ENCODE measurements at places on chromosomes 7 and 10.

DNA sequence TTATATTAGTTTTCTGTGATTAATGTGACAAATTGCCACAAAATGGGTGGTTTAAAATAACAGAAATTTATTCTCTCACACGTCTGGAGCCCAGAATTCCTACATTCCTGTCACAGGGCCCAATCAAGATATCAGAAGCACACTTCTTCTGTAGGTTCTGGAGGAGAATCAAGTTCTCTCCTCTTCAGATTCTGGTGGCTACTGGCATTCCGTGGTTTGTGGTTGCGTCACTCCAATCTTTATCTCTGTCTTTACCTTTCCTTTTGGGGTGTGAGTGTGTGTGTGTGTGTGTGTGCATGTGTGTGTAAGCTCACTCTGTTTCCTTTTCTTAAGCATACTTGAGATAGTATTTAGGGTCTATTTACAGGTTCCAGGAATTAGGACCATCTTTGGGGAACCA, 115.5 kb upstream of the DKK1 start:
- peak; percentile 4 for DNase-seq

DNA sequence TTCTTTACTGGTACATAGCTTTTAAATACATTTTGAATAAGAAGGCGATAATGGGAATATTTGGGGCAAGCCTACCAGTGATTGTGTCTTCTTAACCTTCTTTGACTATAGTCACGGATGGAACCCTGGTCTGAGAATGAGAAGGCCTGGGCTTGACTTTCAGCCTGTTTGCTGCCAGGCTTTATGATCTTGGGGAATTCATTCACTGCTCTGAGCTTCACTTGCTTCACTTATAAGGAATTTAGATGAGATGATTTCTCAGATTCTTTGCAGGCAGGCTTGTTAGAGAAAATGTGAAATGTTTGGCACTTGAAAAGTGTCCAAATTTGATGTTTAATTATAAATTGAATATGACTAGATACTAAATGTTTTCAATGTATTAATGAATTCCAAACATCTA, 42.5 kb downstream of the NUP205 start:
- peak; percentile 59 for DNase-seq

DNA sequence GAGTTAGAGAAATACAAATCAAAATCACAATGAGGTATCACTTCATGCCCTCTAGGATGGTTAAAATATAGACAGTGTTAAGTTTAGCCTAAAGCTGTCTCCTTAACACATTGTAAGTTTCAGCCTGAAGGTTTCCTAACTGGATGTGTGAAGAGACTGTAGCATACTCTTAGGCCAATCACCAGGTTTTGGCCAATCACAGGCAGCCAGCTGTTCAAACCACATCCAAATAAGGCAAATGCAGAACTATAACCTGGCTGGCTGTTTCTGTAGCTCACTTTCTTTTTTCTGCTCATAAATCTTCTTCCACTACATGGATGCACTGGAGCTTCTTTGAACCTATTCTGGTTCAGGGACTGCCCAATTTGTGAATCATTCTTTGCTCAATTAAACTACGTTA, 19.7 kb downstream of the ESYT2 start:
- peak; percentile 43 for DNase-seq

GRCh38 chr7:92874567-92874966, 38.2 kb upstream of the CDK6 start:
- DNase-seq = peak; percentile 43

DNA sequence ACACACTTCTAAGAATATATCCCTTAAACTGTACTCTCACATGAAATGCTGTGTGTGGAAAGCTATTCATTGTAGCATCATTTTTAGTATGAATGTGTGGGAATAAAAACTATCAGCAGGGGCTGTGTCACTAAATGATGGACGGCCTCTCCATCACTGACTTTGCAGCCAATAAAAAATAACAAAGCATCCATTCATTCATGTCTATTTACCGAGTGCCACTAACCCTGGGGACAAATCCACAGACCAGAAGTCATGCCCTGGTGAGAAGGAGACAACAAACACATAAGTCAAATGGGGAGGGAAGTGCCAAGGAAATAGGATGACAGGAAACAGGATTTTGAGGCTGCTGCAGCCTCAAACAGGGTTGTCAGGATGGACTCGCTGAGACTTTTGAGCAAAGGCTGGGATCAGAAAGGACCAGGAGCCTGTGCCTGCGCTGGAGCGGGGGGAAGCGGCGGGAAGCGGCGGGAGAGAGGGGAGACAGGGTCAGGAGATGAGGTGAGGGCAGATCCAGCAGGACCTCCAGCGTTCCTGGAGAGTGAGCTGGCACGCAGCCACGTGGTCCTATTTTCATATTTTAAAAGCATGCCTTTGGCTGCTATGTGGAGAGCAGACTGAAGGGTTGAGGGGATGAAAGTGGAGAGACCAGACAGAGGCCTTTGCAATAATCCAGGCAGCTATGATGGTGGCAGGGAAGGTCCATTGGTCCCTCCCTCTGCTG, 2.2 kb upstream of the NOM1 start:
- no peak for DNase-seq

GRCh38 chr10:10364902-10365301, 652.8 kb upstream of the CELF2 start:
- DNase-seq = no peak

GRCh38 chr10:44724415-44725174, 186.5 kb upstream of the TMEM72 start:
- peak; percentile 90 for DNase-seq

DNA sequence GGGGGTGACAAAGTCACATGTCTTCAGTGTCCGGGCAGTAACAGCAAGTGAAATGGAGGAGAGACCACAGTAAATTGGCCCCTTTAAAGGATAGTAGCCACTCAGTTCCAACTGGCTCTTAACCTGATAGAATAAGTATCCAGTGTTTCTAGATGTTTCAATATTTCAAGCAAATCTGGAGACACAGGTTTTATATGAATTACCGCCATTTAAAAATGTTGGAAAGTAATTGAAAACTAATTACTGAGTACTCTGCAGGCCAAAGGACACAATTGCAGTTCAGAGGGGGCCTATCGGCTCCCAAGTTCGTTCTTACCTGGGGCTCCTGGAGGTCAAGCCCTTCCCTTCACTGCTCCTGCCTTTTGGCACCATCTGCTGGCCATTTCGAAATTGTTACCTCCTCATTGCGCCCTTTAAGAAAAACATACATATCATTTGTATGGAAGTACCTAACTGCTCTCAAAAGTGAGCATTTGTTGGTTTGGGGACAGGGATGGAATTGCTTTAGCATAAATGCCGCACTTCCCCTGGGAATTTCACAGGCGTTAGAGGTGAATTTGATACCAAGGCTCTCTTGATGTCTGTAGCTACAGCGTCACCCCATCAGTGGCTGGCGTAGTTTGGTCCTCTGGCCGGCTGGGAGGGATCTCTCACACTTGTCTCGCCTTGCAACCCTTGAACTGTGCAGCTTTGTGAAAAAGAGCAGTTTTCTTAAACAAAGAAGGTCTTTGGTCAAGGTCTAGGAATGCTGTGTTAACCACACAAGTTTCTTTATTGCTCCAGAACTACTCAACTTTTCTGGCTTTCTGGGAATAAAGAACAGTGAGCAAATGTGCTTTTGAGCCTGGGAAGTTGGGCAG, 220.0 kb downstream of the ARHGAP21 start:
- peak; percentile 42 for DNase-seq

DNA sequence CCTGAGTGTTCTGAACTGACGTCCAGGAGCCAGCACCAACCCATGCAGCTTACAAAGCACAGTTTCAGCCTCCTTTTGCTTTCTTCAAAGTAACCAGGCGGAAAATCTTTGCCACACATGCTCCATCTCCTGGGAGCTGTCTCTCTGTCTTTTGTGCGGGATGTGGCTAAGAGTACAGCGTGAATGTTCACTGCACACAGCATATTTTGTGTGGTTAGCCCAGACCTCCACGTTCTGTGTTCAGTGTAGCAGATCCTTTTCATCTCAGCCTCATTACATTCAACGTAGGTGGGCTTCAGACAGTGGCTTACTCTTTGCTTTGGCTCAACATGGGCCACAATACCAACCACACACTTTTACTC, 200.8 kb downstream of the TNS3 start:
- no peak for DNase-seq

GRCh38 chr7:2440608-2441245, 35.5 kb downstream of the GRIFIN start:
- no peak for DNase-seq

DNA sequence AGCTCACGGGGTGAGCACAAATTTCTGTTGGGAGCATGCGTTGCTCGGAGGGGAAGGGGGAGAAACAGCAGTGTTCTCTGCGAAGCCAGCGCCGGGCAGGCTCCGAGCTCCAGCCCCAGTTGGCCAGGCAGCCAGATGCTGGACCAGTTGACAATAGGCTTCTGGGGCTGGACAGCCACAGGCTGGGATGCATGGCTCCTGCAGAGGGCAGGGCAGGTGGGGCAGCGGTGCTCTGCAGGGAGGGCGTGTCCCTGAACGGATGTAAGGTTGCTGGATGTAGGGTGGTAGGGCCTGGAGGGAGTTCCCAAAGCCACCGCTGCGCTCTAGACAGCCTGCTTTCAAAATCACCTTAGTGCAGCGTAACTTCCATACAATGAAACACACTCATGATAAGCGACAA, 574.9 kb downstream of the GLRX3 start:
- DNase-seq = no peak

DNA sequence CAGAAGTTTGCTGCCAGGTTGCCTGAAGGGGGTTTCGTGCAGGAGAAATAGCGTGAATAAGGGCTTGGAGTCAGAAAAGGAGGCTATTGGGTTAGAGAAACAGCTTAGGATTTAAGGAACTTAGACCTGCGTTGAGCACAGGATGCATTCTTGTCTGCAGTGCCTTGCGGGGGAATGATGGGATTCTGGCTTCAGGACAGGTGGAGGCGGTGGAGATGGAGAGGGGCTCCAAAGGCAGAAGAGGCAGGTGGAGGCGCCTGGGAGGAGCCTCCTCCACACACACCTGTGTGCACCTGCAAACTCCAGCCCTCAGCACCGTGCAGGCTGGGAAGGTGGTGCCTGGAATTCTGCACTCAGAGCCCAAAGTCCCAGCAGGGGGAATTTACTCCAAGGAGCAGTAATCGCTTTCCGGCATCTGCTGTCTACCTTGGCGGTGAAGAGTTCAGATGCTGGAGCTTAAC, 1.8 kb downstream of the CLIP2 start:
- DNase-seq = no peak

DNA sequence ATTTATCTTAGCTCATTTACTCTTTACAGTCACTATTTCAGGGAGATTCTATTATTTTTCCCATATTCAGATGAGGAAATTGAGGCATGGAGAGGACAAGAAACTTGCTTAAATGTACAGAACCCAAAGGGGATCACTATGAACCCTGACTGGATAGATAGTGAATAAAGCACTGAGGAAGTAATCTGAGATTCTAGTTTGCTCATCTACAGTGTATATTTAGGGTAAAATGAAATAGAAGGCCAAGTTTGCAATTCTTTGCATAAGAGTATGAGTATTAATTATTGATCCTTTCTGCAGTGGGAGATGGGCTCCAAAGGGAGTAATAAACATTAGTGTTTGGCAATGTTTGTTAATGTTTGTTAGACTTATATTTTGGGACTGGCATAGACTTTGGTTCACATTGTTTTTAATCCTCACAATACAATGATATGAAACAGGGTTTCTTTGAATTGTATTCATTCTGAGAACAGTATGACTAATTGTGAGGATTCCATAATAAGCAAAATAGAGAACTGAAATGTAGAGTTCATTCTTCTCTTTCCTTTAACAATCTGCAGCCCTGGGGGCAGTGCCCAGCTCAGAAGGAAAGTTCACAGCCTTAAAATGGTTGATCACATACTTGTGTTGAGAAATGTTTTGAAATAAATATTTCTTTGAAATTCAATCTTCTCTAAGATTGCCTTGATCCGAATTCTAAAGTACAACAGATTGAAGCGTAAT, 131.0 kb upstream of the ZNF804B start:
- no peak for DNase-seq

DNA sequence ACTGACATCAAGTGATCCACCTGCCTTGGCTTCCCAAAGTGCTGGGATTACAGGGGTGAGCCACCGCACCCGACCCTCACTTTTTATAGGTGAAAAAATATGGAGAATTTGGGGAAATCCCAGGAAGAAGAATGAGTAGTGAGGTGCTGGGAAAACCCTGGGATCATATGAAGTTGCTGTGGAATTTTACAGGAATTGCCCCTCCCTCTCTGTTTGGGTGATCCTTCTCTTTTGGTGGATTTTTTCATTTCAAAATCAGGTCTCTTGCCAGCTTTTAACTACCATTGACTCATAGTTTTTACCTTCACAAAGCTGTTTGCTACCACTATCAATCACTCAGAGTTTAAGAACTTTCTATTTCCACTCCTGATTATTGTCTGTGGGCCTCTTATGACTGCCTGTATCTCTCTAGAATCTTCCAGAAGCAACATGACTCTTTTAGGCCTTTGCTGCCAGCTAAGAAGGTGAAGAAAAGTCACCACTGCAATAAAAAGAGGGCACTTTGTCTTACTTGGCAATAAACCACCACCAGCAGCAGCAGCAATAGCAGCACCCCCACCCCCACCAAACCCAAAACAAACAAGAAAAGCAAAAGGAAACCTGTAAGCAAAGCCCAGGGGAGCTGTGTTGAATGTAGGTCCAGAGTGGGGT, 4.0 kb upstream of the GIMAP8 start:
- DNase-seq = no peak

- no peak for DNase-seq
These were observed 16.2 kb upstream of the BLNK start for GRCh38 chr10:96287392-96288105.

DNA sequence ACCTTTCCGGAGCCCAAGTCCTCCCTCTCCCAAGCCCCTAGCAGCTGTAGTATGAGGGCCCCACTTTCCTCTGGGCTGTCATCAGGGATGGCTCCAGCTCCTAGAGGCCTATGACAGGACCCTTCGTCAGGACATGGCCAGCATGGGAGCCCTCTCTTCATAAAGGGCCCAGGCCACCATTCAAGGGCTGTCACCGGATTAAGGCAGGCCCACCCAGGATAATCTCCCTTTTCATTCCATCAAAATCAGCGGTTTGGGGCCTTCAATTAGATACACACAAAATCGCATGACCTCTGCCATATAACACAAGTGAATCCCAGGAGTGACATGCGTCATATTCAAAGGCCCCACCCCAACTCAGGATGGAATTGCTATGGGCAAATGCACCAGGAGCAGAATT, 12.2 kb upstream of the GDF10 start:
- no peak for DNase-seq

DNA sequence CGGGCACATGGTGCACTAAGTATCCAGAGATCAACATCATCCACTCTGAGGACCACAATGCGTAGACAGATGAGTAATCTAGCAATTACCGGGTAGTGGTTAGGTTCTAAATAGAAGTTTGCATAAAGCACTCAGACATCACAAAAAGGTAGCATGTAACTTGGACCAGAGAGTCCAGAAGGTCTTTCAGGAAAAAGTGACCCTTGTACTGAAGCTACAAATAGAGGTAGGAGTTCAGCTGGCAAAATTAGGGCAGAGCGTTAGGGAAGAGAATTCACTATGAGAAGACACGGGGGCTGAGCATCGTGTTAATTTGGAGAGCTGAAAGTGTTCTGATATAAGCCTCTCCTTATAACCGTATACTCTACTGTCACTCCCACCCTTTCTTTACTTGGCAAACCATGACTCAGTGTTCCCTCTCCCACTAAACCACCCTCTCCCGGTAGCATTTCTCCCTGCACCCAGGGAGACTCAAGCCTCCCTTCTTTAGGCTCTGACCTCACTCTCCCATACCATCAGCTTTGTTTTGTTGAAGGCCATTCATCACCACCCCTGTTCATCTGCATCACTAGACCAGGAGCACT, 222.2 kb upstream of the FZD1 start:
- DNase-seq = no peak
